Stimulated activated CD4-positive, alpha-beta T cell treated with anti-CD3 and anti-CD28 coated beads, Interleukin-1b, Interleukin-23, amount 100 ng/mL, for 24 hours (primary cell): ENCODE measurements at places on chromosomes 4 and X.

DNA sequence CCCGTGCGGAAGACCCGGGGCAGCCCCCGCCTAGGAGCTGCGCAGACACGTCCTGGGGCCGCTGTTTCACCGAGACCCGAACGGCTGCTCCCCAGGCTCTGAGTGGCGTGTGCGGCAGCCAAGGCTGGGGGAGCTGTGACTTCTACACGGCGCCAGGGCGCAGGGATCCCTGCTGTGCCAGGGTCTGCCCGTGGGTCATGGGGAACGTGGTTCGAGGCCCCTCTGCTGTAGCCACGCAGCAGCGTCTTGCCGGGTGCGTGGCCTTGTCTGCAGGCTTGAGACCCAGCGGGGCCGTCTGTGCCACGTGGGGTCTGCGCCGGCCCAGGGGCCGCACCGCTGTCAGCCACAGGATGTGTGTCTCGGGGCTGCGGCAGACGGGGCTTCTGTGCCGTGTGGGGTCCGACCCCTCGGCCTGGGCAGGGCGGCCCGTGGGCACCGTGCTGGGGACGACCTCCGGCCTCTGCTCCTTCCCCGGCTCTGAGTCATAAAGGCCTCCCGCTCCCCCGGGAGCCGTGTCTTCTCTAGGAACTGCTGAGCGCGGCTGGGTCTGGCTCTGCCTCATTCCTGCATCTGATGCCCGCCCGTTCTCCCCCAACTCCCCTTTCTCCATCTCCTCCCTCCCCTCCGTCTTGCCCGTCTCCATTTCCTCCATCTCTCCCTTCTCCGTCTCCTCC, 12.7 kb upstream of the GTPBP6 start:
- DNase-seq = no peak

DNA sequence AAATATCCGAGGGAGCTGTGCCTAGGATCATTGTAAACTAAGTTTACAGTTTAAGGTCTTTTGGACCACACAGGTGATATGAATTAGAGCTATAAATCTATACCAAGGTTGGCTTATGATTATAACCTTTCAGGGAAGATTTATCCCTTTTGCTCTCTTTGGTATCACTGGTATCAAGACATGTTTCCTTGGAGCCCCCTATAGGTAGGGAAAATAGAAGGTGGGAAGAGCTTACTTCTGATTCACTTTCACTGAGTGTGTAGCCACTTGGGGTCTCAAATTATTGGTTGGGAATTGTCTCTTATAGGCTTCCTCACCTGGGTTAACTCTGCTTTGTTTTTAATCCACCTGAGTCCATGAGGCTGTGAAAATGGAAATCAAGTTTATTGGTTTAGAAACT, 262.1 kb upstream of the NR3C2 start:
- no peak for DNase-seq

DNA sequence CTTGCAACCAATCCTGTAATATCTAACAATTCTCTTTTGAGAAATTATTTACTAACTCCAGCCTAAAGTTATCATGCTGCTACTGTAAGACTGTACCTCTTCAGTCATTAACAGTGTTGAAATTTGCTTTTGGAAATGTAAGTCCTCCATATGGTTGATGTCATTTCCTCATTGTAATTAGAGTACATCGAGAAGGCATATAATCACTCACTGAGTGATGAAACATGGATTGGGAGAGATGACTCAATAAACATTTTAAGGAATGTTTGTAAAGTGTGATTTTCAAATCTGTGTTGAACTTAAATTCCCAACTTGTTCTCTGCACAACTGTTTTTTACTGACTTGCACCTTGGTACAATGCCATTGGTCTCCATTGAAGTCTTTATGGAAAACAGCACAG, 61.2 kb downstream of the HMGB2 start:
- DNase-seq = no peak

DNA sequence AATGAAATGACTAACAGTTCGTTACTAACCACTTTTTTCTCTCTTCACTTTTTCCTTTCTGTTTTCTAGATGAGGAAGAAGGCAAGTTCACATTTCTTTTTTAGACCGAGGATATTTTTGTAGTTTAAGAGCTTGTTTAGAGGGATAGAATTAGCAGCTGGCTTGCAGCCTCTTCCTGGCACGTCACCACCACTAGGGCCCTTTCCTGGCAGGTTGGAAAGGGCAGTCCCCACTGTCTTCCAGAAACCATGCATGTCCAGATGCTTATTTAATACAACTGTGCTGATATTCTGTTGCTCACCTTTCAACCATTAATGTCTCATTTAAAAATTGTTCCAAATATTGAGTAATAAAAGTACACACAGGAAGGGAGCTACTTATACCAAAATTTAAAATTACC, 209.5 kb upstream of the PACRGL start:
- no peak for DNase-seq

DNA sequence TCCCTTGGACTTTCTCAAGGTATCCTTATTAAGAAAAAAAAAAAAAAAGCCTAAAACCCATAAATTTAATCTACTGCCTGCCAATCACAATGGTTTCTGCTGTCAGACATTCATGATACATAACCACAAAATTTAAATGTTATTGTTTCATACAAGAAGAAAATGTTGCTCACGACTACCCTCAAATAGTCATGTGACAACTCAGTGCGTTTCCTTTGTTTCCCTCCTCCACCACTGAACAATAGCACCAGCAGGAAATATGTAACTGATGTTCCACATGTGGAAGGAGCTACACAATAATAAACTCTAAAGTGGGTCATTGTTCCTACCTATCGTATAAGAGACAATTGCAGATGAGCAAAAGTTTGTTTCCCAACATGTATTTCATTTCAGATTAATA, 244.1 kb upstream of the EDNRA start:
- DNase-seq = no peak

DNA sequence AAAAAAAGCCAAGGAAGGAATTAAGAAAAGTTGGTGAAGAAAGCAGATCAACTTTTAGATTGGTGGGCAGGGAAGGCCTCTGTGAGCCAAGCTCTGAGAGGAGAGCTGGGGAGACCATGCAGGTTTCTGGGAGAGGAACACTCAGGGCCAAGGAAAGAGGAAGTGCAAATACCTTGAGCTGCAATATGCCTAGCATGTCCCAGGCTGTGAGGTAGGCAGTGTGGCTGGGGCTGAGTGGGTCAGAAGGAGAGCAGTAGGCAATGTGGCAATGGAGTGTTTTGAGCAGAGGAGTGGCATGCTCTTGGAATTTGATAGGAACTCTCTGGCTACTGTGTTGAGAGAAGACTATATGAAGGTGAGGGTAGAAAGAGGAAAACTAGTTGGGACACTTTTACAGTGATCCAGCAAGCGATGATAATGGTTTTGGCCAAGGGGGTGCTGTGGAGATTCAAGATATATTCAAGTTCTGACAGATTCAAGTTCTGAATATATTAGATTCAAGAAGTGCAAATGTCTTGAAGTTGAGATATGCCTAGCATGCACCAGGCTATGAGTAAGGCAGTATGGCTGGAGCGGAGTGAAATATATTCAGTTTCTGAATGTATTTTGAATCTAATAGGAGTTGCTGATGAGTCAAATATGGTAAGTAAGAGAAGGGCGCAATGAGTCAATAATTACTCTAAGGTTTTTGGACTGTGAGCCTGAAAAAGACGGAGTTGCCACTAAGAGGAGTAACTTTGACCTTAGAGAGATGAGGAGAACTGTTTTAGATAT, 172.5 kb downstream of the CAMK2D start:
- DNase-seq = no peak

- no peak for DNase-seq
These were observed 20.7 kb upstream of the CLGN start for GRCh38 chr4:140448162-140448561.
